ENCODE measurements at places on chromosomes 11 and 22.

- no peak for DNase-seq
Observed at GRCh38 chr22:46824980-46825544, 62.6 kb downstream of the TBC1D22A start.

DNA sequence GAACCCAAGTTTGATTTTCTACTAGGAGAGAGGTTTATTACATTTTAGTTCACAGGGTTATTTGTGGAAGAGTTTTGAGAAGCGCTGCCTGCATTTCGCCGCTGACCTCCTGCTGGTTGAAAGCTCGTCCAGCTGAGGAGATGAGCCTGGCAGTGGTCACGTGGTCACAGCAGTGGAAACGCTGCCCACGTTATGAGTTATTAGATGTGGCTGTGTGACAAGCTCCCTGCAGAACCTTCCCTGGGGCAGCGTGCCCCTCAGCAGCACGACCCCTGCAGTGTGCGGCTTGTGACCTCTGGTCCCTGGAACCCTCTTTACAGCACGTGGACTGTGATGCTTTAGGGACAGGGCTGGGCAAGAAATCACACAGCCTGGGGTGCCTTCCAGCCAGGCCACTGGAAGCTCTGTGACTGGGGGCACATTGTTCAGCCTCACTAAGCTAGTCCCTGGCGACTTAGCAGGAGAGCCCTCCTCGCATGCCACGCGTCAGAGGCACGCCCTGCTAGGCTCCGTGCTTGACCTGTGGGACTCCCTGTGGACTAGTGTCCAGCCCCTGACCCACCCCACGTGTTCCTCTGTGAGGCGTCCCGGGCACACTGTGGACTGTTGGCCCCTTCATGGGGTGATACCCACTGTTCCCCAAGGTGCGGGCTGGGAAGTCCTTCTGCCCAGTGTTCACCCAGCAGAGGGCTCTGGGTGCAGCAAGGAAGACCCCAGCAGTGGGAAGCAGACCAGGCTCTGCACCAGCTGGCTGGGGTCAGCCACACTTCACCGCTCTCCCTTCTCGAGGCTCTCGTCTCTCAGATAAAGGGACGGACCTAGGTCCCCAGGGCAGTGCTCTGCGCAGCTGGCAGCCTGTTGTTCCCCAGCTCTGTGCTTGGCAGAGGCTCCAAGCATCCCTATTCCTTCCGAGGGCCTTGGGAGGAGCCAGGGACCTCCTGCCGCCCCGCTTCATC is 349.5 kb downstream of the TBC1D22A start:
- no peak for DNase-seq

DNA sequence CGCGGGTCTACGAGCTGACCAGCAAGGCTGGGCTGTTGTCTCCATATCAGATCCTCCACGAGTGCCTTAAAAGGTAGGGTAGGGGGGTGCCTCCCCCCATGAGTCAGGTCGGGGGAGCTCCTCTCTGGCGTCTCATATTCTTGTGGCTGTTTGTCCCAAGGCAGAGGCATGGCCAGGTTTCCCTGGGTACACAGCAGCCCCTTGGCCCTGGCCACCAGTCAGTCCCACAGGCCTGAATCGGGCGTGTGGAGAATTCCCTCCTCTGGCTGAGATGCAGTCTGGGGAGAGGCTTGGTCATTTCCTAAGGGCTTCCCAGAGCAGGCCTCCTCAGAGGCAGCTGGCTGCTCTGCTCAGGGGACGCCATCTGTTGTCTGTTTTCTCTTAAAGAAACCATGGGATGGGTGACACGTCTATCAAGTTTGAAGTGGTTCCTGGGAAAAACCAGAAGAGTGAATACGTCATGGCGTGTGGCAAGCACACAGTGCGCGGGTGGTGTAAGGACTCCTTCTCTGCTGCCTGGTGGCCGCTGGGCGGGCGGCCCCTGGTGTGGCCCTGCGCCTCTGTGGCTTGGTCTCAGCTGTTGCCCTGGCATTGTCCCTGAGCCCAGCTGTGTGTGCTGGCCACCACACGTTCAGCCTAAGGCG is 9.6 kb upstream of the RANBP1 start:
- no peak for DNase-seq

DNA sequence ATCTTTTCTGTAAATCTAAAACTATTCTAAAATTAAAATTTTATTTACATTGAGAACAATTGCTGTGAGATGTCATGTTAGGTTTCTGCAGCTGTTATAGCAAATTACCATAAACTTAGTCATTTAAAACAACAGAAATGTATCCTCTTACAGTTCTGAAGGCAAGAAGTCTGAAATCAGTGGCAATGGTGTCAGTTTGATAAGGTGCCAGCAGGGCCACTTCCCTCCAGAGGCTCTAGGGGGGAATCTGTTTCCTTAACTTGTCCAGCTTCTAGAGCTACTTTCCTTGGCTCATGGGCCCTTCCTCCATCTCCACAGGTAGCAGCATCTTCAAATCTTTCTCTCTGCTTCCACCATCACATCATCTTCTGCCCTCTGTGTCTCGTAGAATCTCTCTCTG is 23.0 kb downstream of the MOGAT2 start:
- no peak for DNase-seq

- DNase-seq, result no peak
Observed at GRCh38 chr22:42171946-42172719, 41.5 kb upstream of the CYP2D6 start.

GRCh38 chr22:35380013-35380412 is 883 bp upstream of the HMOX1 start:
- DNase-seq, result no peak

- no peak for DNase-seq
Observed at GRCh38 chr11:16784097-16784496, 45.6 kb downstream of the C11orf58 start.

- no peak for DNase-seq
Observed at GRCh38 chr22:25651332-25652085, 87.0 kb downstream of the GRK3 start.

DNA sequence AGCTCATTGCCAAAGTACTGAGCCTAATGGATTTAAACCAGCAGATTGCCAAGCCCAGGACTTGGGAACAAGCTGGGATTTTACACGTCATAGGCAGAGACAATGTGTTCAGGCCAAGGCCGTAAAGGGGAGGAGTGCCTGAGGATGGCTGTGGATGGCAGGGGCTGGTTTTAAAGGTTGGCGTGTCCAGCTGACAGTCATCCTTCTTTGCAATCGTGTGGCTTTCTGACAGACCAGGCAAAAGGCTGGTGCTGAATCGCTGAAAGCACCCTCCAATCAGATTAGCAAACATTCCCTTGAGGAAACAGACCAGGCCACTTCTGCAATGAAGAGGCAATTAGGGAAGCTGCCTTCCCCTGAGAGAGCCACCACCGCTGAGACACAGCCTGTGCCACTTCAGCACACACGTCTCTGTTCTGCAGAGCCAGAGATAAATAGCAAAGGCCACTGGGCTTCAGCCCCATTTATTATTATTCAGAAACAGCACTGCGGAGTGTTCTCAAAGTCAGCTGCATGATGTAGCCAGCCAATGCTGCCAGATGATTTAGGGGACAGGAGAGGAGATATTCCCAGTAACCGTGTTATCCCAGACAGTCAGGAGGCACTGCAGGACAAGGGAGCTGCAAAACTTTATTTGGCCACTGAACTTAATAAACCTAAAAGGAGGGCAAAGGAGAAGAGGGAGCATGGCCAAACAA is 54.2 kb upstream of the CSNK2A3 start:
- DNase-seq, result no peak

GRCh38 chr22:49426618-49427266 is 400.9 kb downstream of the BRD1 start:
- no peak for DNase-seq

- no peak for DNase-seq
Observed at GRCh38 chr22:49825944-49826602, 1.6 kb downstream of the BRD1 start.

DNA sequence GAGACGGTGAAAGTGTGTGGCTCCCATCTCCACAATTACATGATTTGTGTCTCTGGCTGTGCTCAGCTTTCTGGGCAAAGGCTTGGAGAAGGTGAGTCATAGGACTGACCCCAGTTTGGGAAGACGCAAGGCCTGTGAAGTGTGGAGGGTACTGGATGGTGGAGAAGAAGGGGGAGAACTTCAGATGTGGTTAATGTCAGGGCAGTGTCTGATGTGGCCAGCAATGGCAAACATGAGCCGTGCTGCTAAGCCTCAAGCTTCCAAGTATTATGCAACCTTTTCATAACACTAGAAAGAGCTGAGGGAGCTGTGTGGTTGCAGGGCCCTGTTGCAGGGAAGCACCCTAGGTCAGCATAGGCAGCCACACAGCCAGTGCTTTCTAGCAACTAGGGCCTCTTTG is 110.9 kb downstream of the NTM start:
- DNase-seq, result no peak

DNA sequence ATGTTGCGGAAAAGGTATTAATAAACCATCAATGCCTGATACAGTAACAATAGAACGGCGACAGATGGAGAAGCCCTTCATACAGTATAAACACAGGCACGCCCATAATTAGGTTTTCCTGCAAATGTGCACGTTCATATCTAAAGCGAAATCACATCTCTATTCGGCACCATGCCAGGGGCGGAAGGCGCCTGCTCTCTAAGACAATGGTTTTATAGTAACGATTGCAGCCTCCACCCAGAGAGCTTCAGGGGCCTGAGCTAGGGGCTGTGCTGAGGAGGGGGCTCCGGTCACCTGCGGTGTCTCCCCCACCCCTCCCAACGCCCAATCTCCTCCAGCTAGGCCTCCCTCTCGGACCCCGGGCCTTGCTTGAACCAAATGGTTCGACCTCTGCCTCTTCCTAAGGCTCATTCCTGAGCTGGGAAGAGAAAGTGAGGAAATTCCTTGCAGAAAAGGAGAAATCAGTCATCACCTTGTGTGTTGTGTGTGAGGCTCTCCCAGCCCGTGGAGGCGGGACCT is 9.6 kb downstream of the KRTAP5-5 start:
- no peak for DNase-seq

DNA sequence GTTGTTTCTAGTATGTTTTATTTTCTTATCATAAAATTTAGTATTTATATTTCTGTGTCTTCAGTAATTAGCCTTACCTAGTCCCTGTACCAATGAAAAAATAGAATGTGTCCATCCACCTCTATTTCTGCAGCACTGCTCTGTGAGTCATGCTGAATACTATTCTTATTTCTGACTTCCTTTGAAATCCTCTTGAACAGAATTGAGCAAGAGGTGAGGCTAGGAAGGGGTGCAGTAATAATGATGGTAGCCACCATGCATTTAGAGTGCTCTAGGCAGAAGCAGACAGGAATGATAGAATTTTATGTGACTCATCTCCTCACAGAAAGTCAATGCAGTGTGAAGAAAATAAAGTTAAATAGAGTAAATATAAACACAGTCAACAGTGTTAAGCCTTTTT is 60.0 kb downstream of the OR10A6 start:
- DNase-seq, result no peak

DNA sequence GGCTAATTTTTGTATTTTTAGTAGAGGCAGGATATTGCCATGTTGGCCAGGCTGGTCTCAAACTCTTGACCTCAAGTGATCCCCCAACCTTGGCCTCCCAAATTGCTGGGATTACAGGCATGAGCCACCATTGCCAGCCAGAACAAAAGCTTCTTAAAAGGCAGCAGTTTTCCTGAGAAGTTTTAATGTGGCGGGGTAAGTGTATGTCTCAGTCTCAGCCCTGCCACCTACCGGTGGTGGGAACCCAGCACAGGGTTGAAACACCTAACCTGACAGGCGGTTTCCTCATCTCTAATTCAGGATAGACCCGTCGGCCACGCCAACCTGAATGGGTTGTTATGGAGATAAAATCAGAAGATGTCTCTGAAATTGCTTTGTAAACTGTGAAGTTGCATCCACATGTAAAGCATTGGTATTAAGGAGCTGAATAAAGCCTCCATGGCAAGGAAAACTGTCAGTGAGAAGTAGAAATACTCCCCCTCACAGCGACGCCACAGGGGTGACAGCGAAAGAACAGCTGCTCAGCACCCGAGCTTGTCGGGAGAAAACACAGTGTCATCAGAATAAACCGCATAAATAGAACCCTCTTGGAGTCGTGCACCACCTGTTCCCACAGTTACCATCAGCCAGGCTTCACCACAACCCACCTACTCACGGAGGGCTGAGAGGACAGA is 165.9 kb upstream of the NCAM1 start:
- no peak for DNase-seq

- DNase-seq, result no peak
Observed at GRCh38 chr11:114892381-114893197, 214.3 kb downstream of the NXPE2 start.

DNA sequence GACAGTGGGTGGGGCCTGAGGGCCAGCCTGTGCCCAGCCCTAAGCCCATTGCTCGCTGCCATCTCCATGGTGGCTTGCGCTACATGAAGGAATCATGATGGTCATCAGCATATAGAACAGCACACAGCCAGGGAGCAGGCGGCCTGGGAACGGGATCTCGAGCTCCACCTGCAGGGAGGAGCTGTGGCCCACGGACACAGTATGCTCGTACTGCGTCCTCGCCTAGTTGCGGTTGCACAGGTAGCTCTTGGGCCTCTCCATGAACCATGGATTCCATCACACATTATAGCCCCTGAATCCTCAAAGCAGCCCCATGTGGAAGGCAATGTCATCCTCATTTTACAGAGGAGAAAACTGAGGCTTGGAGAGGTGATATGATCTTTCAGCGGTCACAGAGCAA is 15.1 kb downstream of the SEC14L4 start:
- DNase-seq, result no peak

- no peak for DNase-seq
Observed at GRCh38 chr22:23158516-23159290, 13.4 kb downstream of the RAB36 start.

DNA sequence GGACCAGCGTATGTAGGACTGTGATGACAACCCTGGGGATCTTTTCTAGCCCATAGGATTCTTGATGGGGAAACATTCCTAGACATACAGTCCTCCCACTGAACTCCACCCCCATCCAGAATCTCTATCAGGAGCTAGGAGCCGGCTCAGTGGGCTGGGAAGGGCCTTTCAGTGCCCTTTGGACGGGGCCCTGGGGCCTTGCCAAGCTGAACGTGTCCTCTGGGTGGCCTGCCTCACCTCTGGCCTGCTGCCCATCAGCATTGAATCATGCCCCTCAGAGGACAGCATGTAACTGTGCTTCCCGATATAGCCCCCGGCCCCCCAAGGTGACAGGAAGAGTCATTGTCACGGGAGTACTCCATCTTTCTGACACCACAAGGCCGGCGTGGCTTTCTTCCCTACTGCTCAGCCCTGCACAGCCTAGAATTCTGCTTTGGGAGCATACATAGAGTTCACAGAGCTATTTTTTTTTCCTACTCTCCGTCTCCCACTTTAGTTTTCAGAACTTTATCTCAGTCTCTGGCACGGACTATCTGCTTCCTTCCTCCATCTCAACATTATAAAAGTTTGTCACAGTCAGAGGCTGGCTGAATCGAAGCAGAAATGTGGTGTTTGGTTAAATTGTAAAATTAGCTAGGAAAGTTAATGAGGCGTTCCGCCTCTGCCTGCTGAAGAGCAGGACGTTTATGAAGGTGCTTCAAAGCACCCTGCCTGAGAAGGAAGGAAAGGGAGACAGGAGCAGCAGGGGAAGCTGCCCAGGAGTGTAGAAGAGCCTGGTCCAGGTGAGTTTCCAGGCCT is 111.9 kb downstream of the ZBTB16 start:
- DNase-seq, result no peak
